Right atrium auricular region (tissue), 2 donors: ENCODE measurements at places on chromosomes 6 and 20.

- no peaks in the 10 kb centered on the region for H3K36me3 ChIP-seq
- H3K4me3 ChIP-seq = no peak overlapping the region
- no peak for DNase-seq
- H3K27ac ChIP-seq = no peak overlapping the region
- peaks cover 2% of the 10 kb centered on the region for H3K4me1 ChIP-seq
- no peaks in the 10 kb centered on the region for H3K27me3 ChIP-seq
Measured at GRCh38 chr6:168248148-168248620, 71.4 kb downstream of the DACT2 start.

- no peak overlapping the region for H3K27ac ChIP-seq
- H3K27me3 ChIP-seq = no peaks in the 10 kb centered on the region
- no peak for DNase-seq
- H3K36me3 ChIP-seq = no peaks in the 10 kb centered on the region
Measured at GRCh38 chr6:39347206-39347605, 24.7 kb upstream of the KCNK16 start.

DNA sequence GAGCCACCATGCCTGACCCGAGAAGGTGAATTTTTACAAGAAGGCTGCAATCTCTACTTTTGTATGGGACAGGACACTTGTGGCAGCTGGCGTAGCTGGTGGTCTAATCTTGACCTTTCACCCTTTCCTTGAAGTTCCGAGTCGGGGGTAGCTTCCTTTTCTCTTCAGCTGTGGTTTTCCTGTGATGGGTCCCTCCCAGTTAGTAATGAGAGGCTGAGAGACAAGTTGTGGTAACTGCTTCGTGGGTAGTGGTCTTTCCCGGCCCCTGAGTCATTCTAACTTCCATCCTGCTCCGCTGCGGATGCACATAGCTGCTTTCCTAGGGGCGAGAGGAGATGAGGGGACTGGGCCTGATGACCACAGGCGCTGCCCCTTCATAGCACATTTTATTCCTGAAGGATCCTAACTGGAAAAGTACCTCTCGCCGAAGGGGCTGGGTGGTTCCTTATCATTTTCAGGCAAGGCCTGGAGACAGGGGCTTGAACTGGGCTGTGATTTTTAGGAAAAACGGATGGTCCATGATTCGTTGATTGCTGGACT is 3.1 kb downstream of the SYNJ2 start:
- DNase-seq = no peak
- H3K27me3 ChIP-seq = no peaks in the 10 kb centered on the region
- H3K4me1 ChIP-seq = no peaks in the 10 kb centered on the region
- H3K4me3 ChIP-seq = no peak overlapping the region

DNA sequence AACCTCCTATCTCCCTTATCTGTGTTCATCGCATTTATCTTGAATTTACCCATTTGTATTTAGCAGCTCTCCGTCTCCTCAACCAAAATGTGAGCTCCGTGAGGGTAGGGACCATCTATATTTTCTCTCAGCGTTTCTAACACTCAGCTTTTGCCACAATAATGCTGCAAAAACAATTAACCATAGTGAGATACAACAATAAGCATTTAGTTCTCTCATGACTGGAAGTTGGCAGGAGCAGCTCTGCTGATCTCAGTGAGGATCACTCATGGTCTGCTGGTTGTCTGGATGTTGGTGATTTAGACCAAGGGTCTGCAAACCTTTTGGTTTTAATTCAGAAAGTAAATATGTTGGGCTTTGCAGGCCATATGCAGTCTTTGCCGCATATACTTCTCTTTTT is 394.8 kb upstream of the RNF217 start:
- no peaks in the 10 kb centered on the region for H3K4me1 ChIP-seq
- DNase-seq = no peak
- no peak overlapping the region for H3K27ac ChIP-seq
- H3K36me3 ChIP-seq = no peaks in the 10 kb centered on the region
- no peak overlapping the region for H3K4me3 ChIP-seq
- no peaks in the 10 kb centered on the region for H3K27me3 ChIP-seq

DNA sequence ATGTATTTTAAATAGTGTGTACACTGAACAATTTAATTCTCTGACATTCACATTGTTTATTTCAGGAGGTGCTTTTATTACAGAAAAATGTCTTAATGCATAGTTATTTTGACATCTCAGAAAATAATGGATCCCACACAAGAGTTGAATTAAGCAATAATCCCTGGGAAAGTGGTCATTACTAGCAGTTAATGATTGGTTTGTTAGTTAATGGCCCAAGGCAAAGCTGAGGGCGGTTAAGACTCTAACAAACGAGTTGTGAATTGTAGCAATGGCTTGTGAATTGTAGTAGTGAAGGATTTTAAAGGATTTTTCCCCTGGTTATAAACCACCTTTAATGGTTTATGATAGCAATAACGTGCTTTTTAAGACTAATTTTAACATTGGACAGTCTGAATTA is 1316.0 kb upstream of the GJE1 start:
- no peak overlapping the region for H3K27ac ChIP-seq
- no peaks in the 10 kb centered on the region for H3K36me3 ChIP-seq
- H3K4me1 ChIP-seq = no peaks in the 10 kb centered on the region
- H3K4me3 ChIP-seq = no peak overlapping the region
- H3K27me3 ChIP-seq = no peaks in the 10 kb centered on the region
- no peak for DNase-seq

GRCh38 chr6:167129159-167129558 is 6.3 kb downstream of the CCR6 start:
- no peaks in the 10 kb centered on the region for H3K36me3 ChIP-seq
- no peak overlapping the region for H3K27ac ChIP-seq
- H3K27me3 ChIP-seq = no peaks in the 10 kb centered on the region
- H3K4me3 ChIP-seq = no peak overlapping the region

DNA sequence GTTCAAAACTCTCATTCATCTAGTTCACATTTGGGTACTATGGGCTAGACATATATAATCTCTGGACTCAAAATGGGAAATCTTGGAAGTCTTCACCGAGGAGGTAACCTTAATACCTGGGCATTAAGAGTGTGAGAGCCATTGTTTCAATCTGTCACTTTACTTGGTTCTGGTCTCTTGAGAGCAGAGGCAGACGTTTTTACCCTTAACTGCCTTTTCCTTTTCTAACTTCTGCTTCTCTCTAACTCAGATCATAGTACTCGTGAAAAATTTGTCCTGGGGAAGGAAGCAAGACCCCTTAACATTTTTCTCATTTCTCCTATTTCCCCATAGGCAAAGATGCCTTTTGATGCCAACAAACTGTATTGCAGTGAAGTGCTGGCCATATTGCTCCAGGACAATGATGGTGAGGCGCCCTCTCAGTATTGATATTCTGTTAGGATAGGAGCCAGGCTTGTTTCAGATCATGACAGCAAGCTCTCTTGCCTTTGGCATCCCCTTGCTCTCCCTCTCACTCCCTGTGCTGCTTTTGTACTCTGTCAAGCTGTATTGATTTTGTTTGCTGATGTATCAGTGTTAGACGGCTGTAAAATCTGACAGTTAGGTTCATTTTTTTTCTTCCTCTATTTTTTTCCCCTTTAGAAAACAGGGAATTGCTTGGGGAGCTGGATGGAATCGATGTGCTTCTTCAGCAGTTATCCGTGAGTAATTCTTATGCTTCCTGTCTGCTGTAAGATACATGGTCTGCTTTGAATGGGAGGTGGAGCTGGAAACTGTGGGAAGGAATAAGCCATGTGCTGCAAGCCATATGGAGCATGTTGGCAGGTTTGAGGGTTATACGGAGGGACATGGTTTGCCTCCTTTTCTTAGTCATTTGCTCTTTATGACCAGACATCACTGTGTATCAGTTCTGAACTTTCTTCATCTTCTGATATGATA is 83.5 kb downstream of the CTNNBL1 start:
- no peak overlapping the region for H3K27ac ChIP-seq
- DNase-seq = no peak
- H3K4me3 ChIP-seq = no peak overlapping the region
- peaks cover 5% of the 10 kb centered on the region for H3K4me1 ChIP-seq

GRCh38 chr20:9114709-9115108 is 45.8 kb downstream of the PLCB4 start:
- H3K4me1 ChIP-seq = peaks cover 48% of the 10 kb centered on the region
- DNase-seq = no peak

DNA sequence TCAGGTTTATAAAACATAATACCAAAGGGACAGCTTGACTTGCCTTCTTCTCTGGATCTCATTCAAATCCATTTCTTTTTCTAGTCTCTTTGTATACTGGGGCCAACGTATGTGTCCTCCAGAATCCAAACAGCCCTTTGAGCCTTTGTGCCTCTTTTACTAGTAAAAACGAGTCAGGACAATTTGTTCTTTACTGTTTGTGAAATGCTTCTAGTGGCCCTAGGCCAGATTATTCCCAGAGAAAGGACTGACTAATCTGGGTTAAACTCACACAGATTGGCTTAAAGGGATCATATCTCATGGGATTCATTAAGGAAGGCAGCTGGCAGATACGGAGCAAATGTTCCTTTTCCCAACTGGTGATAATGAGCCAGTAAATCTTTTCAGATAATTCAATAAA is 32.1 kb upstream of the MANEA start:
- H3K4me3 ChIP-seq = no peak overlapping the region
- DNase-seq = no peak
- no peaks in the 10 kb centered on the region for H3K27me3 ChIP-seq
- H3K27ac ChIP-seq = peak overlapping the region; percentile 46
- H3K36me3 ChIP-seq = no peaks in the 10 kb centered on the region

GRCh38 chr6:51489133-51489532 is 598.3 kb downstream of the PKHD1 start:
- H3K36me3 ChIP-seq = no peaks in the 10 kb centered on the region
- no peaks in the 10 kb centered on the region for H3K27me3 ChIP-seq
- no peak for DNase-seq
- H3K27ac ChIP-seq = no peak overlapping the region
- no peaks in the 10 kb centered on the region for H3K4me1 ChIP-seq
- H3K4me3 ChIP-seq = no peak overlapping the region

- no peaks in the 10 kb centered on the region for H3K36me3 ChIP-seq
- no peaks in the 10 kb centered on the region for H3K27me3 ChIP-seq
- peak overlapping the region; percentile 57 for H3K4me3 ChIP-seq
- DNase-seq = no peak
- H3K4me1 ChIP-seq = peaks cover 16% of the 10 kb centered on the region
- H3K27ac ChIP-seq = peak overlapping the region; percentile 71
Measured at GRCh38 chr6:41560431-41561192, 14.4 kb downstream of the FOXP4 start.

- H3K27me3 ChIP-seq = no peaks in the 10 kb centered on the region
- no peaks in the 10 kb centered on the region for H3K36me3 ChIP-seq
- no peak for DNase-seq
- no peak overlapping the region for H3K27ac ChIP-seq
- H3K4me1 ChIP-seq = no peaks in the 10 kb centered on the region
- H3K4me3 ChIP-seq = no peak overlapping the region
Measured at GRCh38 chr20:35297155-35297554, 4.9 kb upstream of the FAM83C start.

DNA sequence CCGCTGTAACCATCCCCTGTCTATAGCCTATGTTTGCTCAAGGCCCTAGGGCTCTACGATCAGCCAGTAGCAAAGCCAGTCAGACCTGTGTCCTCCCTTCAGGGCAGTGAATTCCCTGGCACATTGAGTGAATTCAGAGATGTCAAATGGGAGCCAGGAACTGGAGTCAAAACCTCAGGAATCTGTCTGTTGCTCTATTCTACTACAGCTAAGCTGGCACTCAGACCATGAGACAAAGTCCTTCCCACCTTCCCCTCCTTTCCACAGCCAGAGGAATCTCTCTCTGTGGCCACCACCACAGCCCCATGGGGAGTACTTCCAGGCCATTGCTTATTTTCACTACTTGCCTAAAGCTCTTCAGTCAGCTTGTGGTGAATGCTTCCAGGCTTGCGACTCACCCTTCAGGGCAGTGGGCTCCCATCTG is 82.0 kb downstream of the PKIB start:
- H3K36me3 ChIP-seq = no peaks in the 10 kb centered on the region
- no peak overlapping the region for H3K27ac ChIP-seq
- DNase-seq = no peak
- no peaks in the 10 kb centered on the region for H3K4me1 ChIP-seq
- H3K27me3 ChIP-seq = no peaks in the 10 kb centered on the region
- H3K4me3 ChIP-seq = no peak overlapping the region

- no peaks in the 10 kb centered on the region for H3K27me3 ChIP-seq
- no peak overlapping the region for H3K4me3 ChIP-seq
- H3K4me1 ChIP-seq = no peaks in the 10 kb centered on the region
- H3K27ac ChIP-seq = peak overlapping the region; percentile 4
- DNase-seq = no peak
Measured at GRCh38 chr6:37357288-37357687, 3.5 kb downstream of the RNF8 start.

DNA sequence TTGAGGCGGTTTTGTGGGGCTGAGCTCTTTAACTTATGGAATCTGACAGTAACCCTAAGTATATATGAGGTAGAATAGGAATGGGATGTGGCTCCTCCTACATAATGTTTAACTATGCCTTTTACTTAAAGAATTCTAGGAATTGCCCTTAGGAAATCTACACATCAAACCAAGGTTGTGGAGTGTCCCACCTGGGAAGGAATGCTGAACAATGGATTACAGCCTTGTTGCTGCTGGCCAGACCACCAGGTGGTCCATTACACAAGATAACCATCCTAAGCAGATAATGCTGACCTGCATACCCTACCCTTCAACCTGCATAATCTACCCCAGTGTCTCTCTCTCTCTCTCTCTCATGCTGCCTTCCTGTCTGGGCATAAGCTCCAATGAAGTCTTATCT is 35.0 kb upstream of the SLC22A16 start:
- H3K4me3 ChIP-seq = no peak overlapping the region
- DNase-seq = no peak
- no peaks in the 10 kb centered on the region for H3K27me3 ChIP-seq
- no peaks in the 10 kb centered on the region for H3K36me3 ChIP-seq
- no peaks in the 10 kb centered on the region for H3K4me1 ChIP-seq
